ENCODE measurements at places on chromosomes 6 and 20. TPM values are rescaled to one million over a fixed set of nuclear protein-coding genes. Genes with fewer than 3 reads are reported as not detected.

UBE2C gene
- 1.6 TPM for total RNA-seq

TCF21 gene
- total RNA-seq = 3.5 TPM

RAET1L gene
- total RNA-seq = not detected

DST gene
- total RNA-seq = 151 TPM

CENPW gene
- 7.9 TPM for total RNA-seq

MAP1LC3A gene
- total RNA-seq = 17.2 TPM

ATP5F1E gene
- 34.3 TPM for total RNA-seq

MUCL3 gene
- not detected for total RNA-seq

BHLHE23 gene
- not detected for total RNA-seq

BAK1 gene
- total RNA-seq = 19.7 TPM

TENT5A gene
- 42.2 TPM for total RNA-seq

PI16 gene
- total RNA-seq = under 0.01 TPM

SIGLEC1 gene
- not detected for total RNA-seq

KCNK15 gene
- total RNA-seq = 1.1 TPM

BPIFA1 gene
- not detected for total RNA-seq

IL20RA gene
- total RNA-seq = 0.12 TPM

TAF4 gene
- 2.4 TPM for total RNA-seq

PLCB4 gene
- 1.1 TPM for total RNA-seq

TCF15 gene
- 0.12 TPM for total RNA-seq
